GM19239 (cell line): ENCODE measurements at places on chromosomes 2 and 18.

GRCh38 chr2:86413296-86414094 is 27.7 kb upstream of the KDM3A start:
- no peak for DNase-seq

- DNase-seq, result no peak
Observed at GRCh38 chr18:8029731-8030130, 462.6 kb downstream of the PTPRM start.

GRCh38 chr2:105961599-105962146 is 217.0 kb downstream of the NCK2 start:
- no peak for DNase-seq

DNA sequence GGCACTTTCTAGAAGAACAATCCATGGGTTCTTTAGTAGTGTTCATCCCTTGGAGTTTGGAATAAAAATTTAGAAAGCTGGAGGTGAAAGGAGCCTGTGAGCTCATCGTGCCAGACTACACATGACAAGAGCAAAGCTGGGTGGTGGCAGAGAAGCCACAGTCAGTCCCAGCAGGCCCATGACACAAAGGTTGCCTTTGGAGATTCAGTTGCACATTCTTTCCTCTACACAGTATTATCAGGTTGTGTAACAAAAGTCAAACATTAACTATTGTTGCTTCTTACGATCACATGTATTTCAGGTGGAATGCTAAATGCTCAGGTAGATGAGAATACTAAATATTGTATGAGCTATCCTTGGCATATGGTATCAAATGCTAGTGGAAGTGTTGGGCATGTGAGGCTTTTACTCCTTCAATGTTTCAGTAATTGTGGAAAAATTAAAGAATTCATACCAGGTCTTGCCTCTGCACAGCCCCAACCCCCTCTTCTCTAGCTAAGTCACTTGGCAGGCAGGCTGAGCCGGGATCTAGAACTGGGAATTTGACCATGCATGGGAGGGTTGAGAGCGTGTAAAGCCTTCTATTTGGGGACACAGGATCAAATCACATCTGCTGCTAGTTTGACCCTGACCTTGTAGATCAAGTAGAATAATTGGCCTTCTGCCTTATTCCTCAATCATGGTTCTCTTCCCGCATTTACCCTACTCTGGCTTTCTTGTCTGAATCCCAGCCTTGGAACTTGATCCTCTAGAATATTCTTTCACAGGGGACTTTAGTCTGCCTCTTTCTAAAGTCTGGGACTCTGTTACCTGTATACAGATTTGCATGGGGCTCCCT is 230.9 kb downstream of the GCA start:
- no peak for DNase-seq

- no peak for DNase-seq
Observed at GRCh38 chr2:178066890-178067669, 5.5 kb downstream of the PDE11A start.

DNA sequence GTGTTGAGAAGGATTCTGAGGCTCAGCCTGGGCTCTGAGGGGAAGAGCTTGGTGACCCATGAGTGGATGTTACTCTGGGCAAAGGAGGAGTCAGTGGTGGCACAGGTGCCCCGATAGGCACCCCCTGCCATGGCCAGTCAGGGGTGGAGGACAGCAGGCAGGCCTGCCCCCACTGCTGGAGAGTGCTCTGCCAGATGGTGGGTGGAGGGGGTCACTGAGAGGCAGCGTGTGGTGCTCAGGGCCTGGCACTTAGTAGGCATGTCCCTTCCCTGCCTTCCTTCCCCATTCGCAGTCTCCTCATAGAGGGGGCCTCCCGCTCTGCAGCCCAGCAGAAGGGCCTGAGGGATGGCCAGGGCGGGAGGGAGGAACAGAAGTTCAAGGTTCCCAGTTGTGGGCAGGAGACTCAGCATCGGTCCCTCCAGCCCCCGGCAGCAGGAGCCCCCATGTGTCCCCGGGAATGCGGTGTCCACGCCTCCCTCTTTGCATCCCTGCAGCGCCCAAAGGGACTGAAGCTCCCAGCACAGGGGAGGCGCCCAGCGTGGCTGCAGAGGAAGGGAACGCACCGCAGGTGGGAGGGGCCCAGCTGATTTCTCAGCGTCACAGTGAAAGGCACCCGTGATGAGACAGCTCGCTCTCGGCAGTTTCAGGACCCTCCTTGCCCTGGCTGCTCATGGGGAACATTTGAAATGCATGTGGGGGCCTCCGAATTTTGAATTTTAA is 5.7 kb upstream of the SNED1 start:
- DNase-seq, result no peak

DNA sequence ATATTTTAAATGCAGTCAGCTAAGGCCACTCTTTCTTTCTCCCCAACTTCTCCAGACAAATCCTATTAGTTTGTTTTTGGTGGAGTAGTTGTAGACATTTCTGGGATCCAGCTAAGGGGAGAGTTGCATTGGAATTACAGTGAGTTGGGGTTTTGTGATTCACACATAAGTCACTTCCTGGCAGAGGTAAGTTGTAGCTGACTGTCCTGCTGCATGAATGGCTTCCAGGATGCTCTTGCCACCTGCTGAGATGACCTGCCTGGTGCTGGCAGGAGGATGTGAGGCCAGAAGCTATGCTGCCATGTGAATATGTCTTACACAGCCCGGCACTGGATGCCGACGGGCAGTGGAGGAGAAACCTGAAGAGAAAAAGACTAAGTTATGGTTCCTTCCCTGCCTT is 243.7 kb downstream of the TDRD15 start:
- DNase-seq, result no peak

DNA sequence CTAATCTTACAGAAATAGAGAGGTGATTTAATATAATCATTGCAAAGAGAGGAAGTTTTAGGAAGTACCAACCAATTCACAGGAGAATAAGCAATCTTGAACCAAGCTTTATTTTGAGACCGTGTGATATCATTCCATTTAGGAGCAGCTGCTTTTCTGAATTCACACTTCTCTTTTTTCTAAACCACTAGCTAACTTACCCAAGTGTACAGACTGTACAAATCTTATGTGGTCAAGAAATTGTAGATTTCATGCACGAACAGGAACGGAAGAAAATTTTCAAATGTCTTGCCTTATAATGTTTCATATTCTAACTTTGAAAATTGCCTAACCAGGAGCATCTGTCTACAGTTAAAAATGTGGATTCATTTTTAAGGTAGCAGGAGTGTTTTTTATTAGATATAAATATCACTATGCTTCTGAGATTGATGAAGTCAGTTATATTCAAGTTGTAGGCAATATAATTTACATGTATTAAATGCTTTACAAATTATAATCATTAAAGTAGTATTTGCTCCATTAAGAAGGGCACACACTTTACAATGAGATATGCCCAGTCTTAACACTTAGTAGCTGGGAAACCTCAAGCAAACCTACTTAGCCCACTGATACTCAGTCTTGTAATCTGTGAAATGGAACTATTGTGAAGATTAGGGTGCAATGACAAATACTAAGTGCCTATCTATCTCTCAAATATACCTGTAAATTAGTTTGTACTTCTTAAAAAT is 302.2 kb upstream of the STON1 start:
- peak; percentile 21 for DNase-seq

DNA sequence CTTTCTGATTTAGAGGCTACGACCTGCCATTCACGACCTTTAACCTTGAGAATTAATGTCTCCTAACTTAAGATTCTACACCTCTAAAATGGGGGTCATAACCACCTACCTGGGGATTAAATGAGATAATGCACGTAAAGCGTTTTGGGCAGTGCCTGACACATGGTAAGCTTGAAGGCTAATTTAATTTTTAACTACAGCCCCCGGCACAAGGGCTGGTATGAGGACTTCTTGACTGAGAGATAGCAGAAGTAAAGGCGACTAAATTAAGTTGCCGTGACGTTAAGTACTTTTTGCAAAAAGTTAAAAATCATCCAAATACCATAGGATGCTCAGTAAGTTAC is 549 bp downstream of the MRPL35 start:
- DNase-seq, result no peak

- DNase-seq, result no peak
Observed at GRCh38 chr2:224151161-224151560, 112.1 kb upstream of the SERPINE2 start.

DNA sequence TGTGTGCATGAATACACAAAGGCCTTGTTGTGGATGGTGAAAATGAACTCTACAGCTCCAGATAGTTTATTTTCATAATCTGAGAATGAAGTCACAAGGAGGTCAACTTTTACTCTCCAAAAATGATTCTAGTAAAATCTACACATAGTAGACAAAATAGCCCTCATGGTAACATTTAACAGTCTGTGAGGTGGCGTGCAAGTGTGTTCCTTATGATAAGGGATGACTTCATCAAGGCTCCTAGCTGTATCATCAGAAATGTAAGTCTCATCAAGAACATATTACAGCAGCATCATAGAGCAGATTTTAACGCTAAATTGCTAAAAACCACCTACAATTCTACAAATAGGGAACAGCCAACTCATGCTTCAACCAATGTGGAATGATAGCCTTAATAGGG is 72.3 kb upstream of the RIOK3 start:
- DNase-seq, result no peak

DNA sequence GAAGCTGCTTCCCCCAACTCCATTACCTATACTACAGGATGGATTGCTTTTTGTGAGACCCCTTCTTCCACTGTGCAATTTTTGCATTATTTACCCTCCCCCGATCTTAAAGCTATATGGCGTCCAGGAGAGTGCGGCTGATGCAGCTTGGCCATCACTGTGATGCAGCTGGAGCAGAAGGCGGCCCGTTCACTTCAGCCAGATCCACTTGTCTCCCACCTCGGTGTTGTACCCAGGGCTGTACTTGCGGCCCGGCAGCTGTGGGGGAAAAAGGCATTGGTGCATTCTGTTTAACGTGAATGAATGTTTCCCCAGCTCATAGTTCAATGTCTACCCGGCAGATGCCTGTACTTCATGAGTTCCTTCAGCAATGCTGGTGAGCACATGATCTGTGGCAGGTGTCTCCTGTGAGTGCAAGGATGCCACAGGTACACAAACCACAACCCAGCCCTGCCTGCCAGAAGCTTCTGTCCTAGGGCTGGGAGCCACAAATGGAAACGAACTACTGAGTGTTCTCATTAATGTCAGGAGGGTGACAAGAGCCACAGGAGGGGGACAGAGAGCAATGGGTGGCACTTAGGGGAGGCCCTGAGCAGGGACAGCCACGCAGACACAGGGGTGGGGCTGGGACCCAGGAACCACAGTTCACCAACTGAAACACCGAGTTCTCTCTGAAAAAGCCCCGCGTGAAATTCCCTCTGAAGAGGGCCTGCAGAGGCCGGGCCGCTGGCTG is 64.0 kb downstream of the NDUFA10 start:
- DNase-seq, result no peak

DNA sequence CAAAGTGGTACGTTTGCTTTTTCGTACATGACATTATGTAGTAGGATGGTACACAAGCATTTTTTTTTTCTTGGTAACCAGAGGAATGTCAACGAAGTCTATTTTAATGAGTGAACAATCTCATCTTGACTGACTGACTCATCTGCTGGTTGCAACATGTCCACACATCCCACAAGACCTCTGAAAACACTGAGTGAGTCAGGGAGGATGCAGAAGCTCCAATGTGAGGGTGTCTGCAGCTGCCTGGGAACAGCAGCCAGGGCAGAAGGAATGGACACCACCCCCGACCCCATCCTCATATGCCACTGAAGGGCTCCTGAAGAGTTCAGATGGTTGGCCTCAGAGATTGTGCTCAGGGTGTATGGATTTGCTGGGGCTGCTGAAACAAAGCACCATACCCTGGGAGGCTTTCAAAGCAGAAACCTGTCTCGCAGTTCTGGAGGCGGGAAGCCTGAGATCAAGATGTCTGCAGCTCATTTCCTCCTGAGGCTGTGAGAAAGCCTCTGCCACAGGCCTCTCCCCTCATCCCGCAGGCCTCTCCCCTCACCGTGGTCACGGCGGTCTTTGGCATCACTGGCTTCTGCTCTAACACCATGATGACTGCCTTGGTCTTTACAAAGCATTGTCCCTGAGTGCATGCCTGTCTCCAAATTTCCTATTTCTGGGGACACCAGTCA is 124.6 kb downstream of the LRATD1 start:
- DNase-seq, result no peak
